GM12865 (cell line): ENCODE measurements at places on chromosomes 11 and 22.

- no peak for DNase-seq
These were observed 10.0 kb upstream of the PLET1 start for GRCh38 chr11:112270551-112271180.

- DNase-seq = no peak
These were observed 289.7 kb upstream of the ARHGAP42 start for GRCh38 chr11:100397401-100397800.

- DNase-seq = no peak
These were observed 22.2 kb upstream of the TP53I11 start for GRCh38 chr11:44972746-44973435.

DNA sequence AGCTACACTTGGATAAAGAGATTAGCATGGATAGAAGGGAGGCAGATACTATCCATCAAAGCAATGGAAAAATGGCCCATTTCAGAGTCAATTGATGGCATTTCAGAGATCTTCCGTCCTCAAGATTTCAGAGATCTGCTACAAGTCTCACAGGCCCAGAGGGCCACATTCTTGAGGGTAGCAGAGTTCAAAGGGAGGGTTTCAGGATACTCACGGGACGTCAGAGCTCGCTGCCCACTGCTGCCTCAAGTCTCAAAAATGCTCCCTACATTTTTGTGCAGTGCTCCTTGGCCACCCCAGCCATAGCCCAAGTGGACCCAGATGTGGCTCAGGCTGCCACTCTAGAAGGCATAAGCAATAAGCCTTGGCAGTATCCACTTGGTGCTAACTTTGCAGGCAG, 24.9 kb downstream of the RTL6 start:
- no peak for DNase-seq

DNA sequence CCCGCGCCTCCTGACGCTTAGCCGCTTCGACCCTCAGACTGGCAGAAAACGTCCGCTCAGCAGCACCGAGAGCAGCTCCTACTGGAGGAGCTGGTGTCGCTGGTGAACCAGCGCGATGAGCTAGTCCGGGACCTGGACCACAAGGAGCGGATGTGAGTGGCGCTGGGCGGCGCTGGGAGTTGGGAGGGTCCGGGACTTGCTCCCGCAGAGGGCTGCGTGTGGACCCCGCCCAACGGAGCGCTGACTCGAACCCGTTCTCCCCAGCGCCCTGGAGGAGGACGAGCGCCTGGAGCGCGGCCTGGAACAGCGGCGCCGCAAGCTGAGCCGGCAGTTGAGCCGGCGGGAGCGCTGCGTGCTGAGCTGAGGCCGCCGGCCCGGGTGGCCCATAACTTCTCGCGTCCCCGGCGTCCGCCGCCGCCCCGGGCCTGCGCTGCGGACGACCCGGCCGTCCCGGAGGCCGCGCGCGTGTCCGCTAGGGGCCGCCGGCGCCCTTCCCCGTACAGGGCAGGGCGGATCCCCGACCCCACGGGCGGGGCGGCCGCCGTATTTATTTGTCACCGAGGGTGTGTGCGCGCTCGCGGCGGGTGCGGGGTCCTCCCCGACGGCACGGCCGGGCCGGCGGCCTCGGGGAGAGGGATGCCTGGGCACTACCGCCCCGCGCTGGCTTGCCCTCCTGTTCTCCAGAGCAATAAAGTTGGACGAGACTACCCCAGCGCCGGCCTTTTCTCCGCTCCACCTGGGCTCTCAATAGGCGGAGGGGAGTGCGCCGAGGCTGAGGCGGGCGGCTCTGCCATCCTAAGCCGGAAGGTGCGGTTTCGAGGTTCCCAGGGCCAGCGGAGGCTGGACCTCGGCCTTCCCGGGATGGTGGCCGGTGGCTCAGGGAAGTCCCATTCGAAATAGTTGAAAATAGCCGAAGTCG, 3.4 kb downstream of the KCNK7 start:
- DNase-seq = no peak

- no peak for DNase-seq
These were observed 344.7 kb downstream of the MN1 start for GRCh38 chr22:27456696-27457503.
